Transverse colon (tissue), 4 donors: ENCODE measurements at places on chromosomes 6 and 20. TPM values are rescaled to one million over a fixed set of nuclear protein-coding genes. Genes with fewer than 3 reads are reported as not detected.

The BMP6 gene
- total RNA-seq = 1.1 TPM

The SLC35D3 gene
- not detected for total RNA-seq

The HLA-B gene
- 2,626 TPM for total RNA-seq

The GSS gene
- 364 TPM for total RNA-seq

The CCN5 gene
- 20.6 TPM for total RNA-seq

The TNFRSF21 gene
- 136 TPM for total RNA-seq

The TRAPPC3L gene
- not detected for total RNA-seq

The GNL1 gene
- 27.2 TPM for total RNA-seq

The KCNK16 gene
- total RNA-seq = not detected

GRCh38 chr6:37965964-37966676, 146.6 kb downstream of the ZFAND3 start:
- DNase-seq = no peak

- no peak for DNase-seq
Observed at GRCh38 chr6:34131326-34132290, 14.3 kb downstream of the GRM4 start.

GRCh38 chr6:139676718-139677117, 302.3 kb upstream of the CITED2 start:
- no peak for DNase-seq

DNA sequence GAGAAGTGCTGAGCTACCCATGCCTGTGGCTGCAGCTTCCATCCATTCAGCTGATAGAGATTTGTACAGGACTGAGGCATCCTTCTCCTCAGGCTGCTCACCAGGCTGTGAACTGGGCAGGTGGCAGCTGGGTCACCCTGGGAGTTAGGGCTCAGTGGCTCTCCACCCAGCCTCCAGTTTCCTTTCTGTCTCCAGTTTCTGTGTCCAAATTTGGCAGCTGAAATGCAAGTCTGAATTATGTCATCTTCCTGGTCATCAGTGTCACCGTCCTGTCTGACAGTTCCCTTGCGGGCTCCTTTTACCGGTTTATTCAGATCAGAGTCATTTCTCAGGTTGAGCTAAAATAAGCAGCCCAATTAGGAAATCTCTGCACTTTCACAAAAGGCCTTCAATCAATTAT, 93.3 kb downstream of the EDN1 start:
- no peak for DNase-seq

- DNase-seq = no peak
Observed at GRCh38 chr6:36940027-36940426, 14.5 kb upstream of the PI16 start.

GRCh38 chr20:43746344-43747137, 19.7 kb upstream of the GTSF1L start:
- DNase-seq = no peak

- DNase-seq = no peak
Observed at GRCh38 chr6:124073021-124073420, 269.4 kb downstream of the NKAIN2 start.

- DNase-seq = peak; percentile 87
Observed at GRCh38 chr20:31704225-31705119, 18.2 kb downstream of the BCL2L1 start.

DNA sequence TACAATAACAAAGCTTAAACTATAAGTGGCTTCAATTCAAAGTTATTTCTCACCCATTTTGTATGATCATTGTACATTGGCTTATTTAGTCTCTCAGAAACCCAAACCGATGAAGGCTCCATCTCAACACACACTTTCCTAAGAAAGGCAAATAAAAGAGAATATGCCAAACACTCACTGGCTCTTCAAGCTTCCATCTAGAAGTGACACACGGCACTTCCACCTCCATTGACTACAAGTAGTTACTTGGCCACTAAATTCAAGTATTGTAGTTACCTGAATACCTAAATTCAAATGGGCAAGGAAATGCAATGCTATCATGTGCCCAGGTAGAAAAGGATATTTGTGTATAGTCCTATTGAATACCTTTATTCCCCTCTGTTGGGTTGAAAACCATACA, 170.6 kb downstream of the OGFRL1 start:
- no peak for DNase-seq

DNA sequence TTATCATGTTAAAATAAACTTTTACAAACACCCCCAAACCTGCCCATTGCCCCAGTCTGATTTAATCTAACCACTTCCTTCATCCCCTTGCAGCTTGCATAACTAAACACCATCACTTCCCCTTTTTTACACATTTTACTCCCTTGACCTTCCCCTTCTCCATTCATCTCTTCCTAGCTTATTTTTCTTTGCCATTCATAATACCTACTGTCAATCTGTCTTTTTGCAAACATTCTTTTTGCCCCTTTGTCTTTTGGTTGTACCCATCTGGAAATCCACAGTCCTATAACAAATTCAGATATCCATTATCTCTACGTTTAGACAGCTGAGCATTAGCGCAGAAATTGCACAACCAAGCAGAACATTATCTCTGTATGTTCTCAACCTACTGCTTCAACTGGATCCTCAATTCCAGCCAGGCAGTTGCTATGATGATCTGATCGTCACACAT, 51.2 kb downstream of the C6orf52 start:
- DNase-seq = no peak

DNA sequence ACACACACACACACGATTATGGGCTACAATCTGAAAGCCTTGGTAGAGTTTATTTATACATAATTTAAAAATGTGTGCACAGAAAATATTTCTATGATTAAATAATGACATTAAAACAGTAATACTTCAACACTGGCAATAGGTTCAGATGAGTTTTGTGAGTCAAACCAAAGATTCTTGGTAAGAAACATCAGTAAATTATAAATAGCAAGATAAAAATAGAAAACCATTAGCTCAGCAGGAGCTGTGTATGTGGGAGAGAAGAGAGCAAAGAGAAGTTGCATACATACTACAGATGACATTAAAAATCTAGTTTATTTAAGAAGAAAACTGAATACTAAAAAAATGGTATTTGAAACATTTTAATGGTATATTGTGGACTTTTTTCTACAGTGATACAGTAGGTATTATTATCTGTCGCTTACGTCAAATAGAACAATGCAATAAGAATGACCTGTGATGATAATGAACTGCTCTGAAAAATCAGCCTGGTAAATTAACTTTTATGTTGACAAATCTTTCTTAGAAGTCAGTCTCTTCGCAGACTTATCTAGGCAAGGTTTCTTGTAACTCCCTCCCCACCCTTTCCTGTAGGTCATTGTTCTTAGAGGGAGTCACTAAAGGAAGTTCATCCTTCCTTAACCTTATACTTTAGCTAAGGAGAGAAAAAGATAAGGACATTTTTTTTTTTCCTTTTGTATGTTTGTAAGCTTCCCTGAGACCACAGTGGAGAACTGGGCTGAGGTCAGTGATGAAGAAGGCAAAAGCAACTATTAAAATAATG, 149.3 kb downstream of the GJA1 start:
- no peak for DNase-seq

- DNase-seq = no peak
Observed at GRCh38 chr6:104640150-104640700, 219.5 kb downstream of the HACE1 start.

- peak; percentile 2 for DNase-seq
Observed at GRCh38 chr6:3278691-3279090, 19.9 kb downstream of the PSMG4 start.

DNA sequence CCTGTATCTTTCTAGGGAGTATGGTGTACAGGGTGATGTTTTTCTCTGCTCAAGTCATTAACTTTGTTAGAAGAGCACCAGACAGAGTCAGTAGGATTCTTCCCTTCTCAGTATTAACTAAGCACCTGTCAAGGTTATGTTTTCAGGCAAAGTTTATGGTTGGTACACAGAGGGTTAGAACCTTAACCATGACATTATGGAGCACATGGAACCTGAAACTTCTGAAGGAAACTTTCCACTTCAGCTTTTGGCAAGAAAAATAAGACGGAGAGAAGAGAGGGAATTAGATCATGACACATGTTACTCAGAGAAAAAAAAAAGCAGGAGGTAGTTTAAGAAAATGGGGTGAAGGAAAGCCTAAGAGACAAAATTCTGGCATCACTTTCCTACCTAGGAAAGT, 112.9 kb upstream of the PDE7B start:
- DNase-seq = no peak

DNA sequence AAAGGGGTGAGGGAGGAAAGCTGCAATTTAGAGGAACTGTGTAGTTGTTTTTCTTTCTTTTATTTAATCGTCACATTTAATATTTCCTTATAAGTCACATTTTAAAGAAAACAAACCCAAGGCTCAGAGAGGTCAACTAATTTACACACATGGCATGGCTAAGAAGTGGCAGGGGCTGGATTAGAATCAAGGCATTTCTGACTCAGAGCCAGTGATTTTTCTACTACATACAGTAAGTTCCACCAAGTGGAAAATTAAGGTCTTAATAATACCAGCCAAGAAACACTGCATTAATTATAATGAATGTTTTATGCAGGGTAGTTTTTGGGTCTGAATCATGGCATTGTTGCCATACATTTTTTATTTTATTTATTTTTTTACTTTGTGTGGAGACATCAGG, 607.7 kb upstream of the CITED2 start:
- DNase-seq = no peak

GRCh38 chr6:158205169-158205944, 37.2 kb downstream of the GTF2H5 start:
- no peak for DNase-seq

DNA sequence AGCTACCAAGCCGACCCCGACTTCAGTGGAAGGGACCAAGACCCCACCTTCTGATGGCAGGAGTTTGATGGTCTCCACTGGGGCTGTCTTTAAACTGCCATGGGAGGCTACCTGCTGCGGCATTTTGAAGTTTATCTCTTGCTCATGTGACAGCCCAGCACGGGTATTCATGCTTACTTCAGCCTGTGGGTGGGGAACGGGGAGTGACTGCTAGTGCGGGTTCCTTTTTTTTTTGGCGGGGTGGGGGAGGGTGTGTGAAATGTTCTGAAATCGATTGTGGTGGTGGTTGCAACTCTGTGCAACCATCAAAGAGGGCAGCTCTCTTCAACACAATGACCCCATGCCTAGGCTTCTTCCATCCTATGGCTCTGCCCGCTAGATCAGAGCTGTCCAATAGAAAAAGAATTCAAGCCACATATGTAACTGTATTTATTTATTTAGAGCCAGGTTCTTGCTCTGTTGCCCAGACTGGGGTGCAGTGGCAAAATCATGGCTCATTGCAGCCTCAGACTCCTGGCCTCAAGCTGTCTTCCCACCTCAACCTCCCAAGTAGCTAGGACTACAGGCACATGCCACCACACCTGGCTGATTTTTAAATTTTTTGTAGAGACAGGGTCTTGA, 53.7 kb downstream of the PPP1R16B start:
- DNase-seq = peak; percentile 47

DNA sequence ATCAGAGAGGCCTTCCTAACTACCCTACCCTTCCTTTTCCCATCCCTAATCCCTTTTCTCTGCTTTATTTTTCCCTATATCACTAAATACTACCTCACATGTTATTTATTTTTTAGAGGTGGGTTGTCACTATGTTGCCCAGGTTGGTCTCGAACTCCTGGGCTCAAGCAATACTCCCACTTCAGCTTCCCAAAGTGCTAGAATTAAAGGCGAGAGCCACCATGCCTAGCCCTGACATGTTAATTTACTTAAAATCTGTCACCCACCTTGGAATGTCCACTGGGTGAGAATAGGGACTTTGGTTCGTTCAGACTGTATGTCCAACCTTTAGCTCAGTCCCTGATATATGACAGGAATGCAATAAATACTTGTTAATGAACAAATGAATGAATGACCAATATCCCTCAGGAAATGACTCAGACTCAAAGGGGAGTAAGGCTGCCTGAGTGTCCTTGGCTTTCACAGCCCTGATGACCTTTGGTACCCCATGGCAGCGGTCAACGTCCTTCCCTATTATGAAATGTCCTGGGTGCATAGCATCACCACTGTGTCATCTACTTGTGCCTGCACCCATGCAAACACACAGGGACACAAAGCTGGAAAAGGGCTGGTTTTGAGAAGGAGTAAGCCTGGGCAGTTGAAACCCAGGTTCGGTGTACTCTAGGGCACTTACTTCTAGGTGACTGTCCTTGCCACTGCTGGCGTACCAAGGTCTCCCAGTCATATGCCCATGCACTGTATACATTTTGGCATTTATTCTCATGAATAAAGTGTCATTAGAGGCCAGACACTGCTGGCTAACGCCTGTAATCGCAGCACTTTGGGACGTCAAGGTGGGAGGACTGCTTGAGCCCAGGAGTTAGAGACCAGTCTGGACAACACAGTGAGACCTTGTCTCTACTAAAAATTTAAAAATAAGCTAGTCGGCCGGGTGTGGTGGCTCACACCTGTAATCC, 26.5 kb downstream of the BCL2L1 start:
- DNase-seq = peak; percentile 55

DNA sequence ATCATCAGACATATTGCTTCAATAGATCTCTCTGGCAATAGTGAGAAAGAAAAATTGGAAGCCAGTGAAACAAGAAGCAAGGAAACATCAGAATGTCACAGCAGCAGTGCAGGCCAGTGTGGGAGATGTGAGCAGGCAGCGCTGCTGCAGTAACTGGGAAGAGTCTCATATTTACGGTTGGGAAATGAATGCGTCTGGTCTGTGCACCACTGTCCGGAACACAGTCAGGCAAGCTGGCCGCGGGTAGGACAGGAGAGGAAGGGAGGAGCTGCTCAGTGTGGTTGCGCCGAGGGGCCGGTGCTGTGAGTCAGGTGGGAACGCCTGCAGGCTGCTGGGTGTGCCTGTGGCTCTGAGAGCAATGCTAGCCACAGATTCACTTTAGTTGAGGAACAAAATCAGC, 6.4 kb upstream of the PSMG4 start:
- no peak for DNase-seq

GRCh38 chr20:25360631-25361286, 29.9 kb downstream of the ABHD12 start:
- DNase-seq = no peak

GRCh38 chr6:119669221-119669620, 319.7 kb upstream of the MAN1A1 start:
- DNase-seq = no peak
